T-helper 17 cell (primary cell): ENCODE measurements at places on chromosomes 5 and 9. TPM values are rescaled to one million over a fixed set of nuclear protein-coding genes. Genes with fewer than 3 reads are reported as not detected.

DNA sequence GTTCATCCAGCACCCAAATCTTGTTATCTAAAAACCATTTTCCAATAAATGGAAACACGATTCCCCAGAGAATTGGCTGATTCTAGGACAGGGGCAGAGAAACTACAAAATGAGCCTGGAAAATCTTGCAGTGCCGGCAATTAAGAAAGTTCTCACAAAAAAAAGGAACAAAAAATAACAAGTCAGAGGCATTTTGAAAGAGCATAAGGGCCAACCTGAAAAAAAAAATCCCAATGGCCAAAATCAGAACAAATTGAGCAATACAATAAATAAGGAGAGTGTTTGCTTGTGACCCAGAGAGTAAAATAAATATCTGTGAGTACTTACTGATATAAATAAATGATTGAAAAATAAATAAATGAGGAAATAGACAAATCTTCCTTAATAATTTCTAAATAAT, 55.1 kb upstream of the S1PR3 start:
- peaks cover 35% of the 10 kb centered on the region for H3K27me3 ChIP-seq
- no peaks in the 10 kb centered on the region for H3K4me1 ChIP-seq
- no peak overlapping the region for H3K4me3 ChIP-seq
- H3K27ac ChIP-seq, result no peak overlapping the region

GRCh38 chr5:428754-429452, 14.1 kb upstream of the EXOC3 start:
- H3K27me3 ChIP-seq, result peaks cover 42% of the 10 kb centered on the region
- DNase-seq, result peak; percentile 3
- no peak overlapping the region for H3K27ac ChIP-seq
- H3K4me1 ChIP-seq, result no peaks in the 10 kb centered on the region
- peaks cover 5% of the 10 kb centered on the region for H3K36me3 ChIP-seq

DNA sequence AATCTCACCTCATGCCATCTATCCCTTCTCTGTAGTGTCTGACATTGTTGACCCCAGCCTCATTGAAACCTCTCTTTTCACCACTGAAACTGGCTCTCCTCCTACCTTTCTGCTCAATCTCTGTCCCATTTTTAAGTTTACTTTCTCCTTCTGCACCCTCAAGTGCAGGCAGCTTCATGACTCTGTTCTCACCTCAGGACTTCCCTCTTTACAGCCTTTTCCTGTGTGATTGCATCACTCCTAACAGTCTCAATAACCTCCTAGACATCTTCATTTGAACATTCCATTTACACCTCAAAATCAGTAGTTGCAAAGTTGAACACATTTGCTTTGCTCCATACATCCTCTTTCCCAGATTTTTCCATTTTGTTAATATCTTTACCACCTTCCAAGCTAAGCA, 172.1 kb downstream of the RASEF start:
- H3K36me3 ChIP-seq, result no peaks in the 10 kb centered on the region
- H3K4me1 ChIP-seq, result no peaks in the 10 kb centered on the region
- DNase-seq, result no peak
- H3K27me3 ChIP-seq, result no peaks in the 10 kb centered on the region

DNA sequence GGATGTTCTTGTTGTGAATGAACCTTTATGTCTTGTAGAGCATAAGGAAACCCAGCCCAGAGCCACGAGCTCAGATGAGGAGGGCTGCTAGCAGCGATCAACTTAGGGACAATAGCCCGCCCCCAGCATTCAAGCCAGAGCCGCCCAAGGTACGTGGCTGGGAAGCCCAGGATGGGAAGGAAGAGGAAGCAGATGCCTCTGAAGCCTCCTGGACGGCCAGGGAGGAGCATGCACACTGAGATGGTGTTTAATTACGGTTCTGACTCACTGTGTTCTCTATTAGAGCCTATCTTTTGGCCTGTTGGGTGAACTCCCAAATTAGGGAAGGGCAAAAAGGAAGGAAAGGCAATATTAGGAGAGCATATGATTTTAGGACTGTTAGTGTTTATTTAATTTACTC, 75.3 kb downstream of the TJP2 start:
- peak overlapping the region; percentile 6 for H3K27ac ChIP-seq
- H3K36me3 ChIP-seq, result peaks cover 15% of the 10 kb centered on the region
- no peak for DNase-seq
- no peak overlapping the region for H3K4me3 ChIP-seq

- no peak for DNase-seq
- peaks cover 58% of the 10 kb centered on the region for H3K27me3 ChIP-seq
- no peaks in the 10 kb centered on the region for H3K36me3 ChIP-seq
- no peak overlapping the region for H3K27ac ChIP-seq
Observed at GRCh38 chr9:107180206-107180605, 102.9 kb upstream of the RAD23B start.

DNA sequence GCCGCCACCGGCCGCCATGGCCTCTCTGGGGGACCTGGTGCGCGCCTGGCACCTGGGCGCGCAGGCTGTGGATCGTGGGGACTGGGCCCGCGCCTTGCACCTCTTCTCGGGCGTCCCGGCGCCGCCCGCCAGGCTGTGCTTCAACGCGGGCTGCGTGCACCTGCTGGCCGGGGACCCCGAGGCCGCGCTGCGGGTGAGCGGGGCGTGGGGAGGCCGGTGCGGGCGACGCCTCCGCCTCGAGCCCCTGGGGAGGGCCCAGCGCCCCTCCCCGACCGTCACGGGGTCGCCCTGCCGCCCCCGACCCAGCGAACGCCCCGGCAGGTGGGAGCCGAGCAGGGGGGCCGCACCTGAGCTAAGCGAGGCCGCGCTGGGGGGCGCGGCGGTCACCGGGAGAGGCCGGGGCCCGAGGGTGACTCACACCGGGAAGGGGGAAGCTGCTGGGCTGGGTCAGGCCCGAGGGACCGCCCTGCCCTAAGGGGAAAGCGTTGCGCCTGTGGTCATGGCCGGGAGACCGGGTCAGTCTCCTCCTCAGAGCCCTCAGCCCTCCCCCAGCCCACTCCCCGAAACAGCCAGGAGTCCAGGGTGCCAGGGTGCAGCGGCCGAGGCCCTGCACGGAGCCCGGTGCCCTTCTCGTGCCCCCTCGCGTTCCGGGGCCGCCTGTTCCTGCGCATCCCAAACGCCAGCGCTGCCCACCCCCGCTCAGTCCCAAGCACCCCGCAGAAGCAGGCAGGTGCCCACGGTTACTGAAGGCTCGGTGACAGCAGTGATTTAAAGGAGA, 510 bp downstream of the NOXA1 start:
- H3K27me3 ChIP-seq, result no peaks in the 10 kb centered on the region
- H3K4me3 ChIP-seq, result peak overlapping the region; percentile 59
- H3K27ac ChIP-seq, result no peak overlapping the region
- DNase-seq, result no peak

DNA sequence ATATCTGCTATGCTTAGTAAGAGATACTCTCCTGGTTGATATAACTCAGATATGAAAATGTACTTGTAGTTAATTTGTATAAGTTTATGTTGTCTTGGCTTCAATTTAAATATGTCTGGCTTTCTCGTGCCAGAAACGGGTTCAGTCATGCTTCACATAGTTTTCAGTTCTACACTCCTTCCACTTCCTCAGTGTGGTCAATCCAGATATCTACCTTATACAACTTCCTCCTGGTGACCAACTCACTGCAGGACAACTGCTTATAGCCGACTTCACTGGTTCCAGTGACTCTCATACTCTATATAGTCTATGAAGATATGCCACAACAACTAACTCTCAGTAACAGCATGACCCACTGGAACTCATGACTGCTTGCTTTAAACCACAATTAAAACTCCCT, 690.4 kb downstream of the SLCO4C1 start:
- H3K27ac ChIP-seq, result no peak overlapping the region
- DNase-seq, result no peak
- no peaks in the 10 kb centered on the region for H3K4me1 ChIP-seq
- no peaks in the 10 kb centered on the region for H3K27me3 ChIP-seq

DNA sequence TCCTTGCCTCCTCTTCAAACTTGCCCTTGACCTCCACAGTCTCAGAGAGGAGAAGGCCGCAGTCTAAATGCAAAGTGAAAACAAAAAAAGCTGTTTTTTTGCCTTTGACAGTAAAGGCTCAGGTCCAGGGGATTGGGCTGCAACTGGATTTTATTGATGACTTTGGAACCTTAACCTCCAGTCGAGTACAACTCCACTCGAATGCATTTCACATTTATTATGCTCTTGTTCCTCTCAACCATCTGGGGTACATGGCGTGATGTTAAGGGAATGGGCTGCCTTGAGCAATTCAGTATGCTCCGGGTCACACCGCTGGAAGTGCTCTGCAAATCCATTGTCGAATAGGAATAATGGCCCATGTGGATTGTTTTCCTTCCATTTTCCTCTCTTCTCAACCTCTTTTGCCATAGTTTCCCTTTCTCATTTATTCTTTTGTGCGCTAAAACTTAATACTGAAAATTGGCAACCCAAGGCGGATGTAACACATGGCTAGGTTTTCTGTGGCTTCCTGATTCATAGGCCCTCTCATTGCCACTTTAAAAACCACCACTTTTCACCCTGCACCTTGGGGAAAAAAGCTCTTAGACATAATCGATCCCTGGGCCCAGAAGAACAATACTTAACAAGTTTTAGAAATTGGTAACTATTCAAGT, 34.3 kb downstream of the ITK start:
- peaks cover 26% of the 10 kb centered on the region for H3K36me3 ChIP-seq
- peaks cover 68% of the 10 kb centered on the region for H3K4me1 ChIP-seq
- peak overlapping the region; percentile 88 for H3K27ac ChIP-seq
- H3K4me3 ChIP-seq, result peak overlapping the region; percentile 86
- DNase-seq, result no peak
- H3K27me3 ChIP-seq, result no peaks in the 10 kb centered on the region

GRCh38 chr5:67875601-67876000, 340.0 kb upstream of the PIK3R1 start:
- H3K4me1 ChIP-seq, result no peaks in the 10 kb centered on the region
- H3K27me3 ChIP-seq, result peaks cover 20% of the 10 kb centered on the region
- no peak for DNase-seq
- no peak overlapping the region for H3K4me3 ChIP-seq

DNA sequence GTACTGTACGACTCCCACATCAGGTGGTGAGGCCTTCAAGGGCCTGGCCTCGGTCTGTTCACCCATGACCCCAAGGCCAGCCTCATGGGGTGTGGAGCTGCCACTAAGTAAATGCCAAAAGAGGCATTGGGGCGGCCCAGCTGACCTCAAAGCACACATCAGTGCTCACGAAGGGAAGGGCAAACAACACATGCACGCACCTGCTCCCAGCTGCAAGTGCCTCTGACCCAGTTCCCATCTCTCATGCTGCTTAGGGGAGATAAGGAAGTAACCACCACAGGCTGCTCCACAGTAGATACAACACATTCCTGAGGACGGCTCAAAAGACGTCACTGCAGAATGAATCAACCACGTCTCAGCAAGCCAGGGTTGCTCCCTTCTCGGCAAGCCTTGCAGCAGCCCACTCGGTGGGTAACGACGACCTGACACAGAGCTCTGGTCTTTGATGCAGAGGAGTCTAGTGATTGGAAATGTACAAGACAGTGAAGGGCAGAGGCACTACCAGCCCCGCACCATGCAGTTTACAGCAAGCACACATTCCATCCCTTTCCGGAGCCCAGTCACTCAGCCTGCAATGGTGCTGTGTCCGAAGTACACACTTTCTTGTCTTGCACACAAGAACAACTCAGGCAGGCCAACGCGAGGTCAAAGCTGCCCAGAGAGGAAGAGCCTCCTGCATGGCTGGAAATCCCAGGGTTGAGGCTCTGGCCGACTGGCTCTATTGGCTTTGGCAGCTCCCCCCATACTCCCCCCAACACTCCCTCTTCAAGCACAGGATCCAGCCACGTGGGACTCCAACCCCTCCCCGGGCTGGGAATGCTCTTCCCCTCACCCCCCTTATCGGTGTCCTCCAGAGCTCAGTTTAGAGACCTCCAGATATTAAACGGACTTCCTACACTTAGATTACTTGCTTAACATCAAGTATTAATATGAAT, 31.8 kb downstream of the FABP6 start:
- peaks cover 48% of the 10 kb centered on the region for H3K27me3 ChIP-seq
- no peak overlapping the region for H3K27ac ChIP-seq
- no peak for DNase-seq

Gene PAPPA
- 0.37 TPM for total RNA-seq

Gene EQTN
- total RNA-seq, result not detected
